ENCODE measurements at places on chromosomes 1 and 21.

DNA sequence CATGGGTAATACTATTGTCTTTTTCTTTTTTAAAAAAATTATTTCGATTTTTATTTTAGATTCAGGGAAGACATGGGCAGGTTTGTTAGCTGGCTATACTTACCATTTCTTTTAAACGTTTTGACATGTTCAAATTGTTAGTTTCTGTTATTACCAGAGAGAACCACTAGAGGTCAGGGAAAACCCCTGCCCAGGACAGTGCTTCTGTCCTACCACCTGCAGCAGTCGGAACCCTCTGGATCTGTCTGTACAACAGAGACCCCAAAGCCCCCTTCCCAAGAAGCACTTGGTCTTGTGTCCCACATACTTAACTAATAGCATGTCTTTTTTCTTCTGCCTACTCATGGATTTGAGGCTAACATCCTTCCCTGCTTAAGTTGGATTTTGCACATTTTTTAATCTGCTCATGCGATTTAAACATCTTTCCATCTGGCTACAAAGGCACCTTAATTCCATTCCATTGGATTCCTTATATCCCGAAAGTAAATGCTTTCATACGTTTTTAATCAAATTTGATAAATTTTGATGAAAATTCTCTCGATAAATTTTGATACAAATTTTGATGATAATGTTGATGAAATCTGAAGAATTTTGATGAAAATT, 10.0 kb upstream of the C1orf115 start:
- DNase-seq: peak; percentile 67

GRCh38 chr21:21730512-21730911, 732.3 kb downstream of the NCAM2 start:
- DNase-seq: no peak

DNA sequence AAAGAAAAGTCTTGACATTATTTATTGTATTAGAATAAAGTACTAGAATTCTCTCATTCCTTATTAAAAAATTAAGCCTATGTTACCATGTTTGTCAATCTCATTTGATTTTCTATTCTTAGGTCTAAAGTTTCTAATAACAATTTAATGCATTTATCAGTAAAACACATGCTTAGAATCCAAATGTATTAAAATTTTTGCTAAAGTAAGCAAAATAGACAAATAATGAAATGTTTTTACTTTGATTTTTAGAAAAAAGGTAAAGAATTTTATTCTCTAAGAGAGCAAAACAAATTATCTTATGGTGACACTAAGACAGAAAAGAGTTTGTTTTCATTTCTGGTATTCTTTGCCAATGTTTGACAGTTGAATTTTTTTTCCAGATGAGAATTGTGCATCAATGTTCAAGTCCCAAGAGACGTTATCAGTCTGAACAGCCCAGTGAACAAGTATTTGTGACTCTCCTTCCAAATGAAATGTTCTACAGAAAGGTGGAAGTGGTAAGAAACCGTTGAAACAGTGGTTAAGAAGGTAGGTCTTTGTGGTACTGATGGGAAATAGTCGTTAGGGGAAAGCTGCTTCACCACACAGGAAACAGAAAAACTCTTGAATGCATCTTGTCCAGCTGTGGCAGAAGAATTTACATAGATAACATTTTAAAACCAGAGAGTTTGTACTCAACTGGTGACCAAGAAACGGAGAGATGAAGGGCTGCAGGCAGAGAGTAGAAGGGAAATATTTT, 402.5 kb downstream of the PTPRC start:
- no peak for DNase-seq

- DNase-seq: no peak
These were observed 4.6 kb upstream of the FAM167B start for GRCh38 chr1:32242341-32242851.

- no peak for DNase-seq
These were observed 5.3 kb downstream of the OLFML2B start for GRCh38 chr1:162018418-162018817.

- no peak for DNase-seq
These were observed 8.0 kb upstream of the GUCA2A start for GRCh38 chr1:42172381-42173133.

DNA sequence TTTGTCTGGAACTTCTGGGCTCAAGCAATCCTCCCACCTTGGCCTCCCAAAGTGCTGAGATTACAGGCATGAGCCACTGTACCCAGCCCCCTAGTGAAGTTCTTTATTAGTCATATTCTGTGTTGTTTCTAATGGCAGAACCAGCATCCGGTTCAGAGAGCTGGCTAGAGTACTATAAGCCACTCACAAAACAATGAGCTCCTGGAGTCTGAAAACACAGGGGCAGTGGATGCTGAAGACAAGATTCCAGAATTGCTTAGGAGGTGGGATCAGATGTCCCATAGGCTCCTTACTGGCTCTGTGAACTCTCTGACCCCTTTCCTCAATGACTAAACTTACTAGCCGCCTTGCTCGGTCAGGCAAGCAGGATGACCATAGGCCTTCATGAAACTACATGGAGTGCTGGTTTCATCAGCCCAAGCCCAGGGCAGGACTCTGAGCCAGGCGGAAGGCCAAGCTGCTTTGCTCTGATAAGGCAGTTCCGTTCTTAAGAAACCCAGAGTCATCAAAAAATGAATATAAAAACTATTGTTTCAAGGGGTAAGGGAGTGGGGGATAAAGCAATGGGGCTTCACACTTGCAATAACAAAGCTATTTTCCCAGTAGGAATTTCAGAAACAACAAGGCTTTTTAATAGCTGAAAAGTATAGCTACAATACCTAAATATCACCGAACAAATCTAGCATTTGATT, 8.1 kb downstream of the MTHFR start:
- no peak for DNase-seq

DNA sequence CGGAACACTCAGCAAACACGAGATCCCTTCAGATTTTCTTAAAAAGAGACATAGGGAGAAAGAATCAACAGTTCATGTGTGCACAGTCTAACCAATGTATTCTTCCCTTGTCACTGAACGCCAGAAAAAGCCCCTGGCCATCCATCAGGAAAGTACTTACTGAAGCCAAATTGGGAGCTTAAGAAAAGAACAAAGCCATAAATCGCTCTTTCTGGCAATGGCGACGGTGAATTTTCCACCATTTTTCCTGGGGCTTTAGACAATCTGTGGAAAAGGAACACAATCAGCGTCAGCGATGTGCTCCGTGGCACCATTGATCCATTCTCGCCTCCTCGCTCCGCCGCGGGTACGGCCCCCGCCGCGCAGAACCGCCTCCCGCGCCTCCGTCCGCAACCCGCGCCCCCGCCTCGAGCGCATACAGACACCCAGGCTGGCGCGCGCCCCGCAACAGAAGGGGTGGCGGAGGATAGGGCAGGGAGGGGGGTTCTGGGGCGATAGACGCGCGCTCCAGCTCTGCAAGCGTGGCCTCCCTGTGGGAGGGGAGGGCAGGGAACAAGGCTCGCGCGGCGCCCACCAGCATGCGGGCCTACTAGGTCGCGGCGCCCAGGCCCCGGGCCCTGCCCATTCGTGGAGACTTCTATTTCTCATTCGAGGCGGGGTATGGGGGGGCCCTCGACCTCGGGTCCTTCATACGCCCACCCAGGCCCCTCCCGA, 440 bp downstream of the PIGP start:
- DNase-seq: peak; percentile 80

GRCh38 chr1:242827538-242827937, 303.0 kb upstream of the PLD5 start:
- no peak for DNase-seq

GRCh38 chr1:224245188-224245587, 62.1 kb downstream of the DEGS1 start:
- no peak for DNase-seq

- no peak for DNase-seq
These were observed 37.0 kb downstream of the KCNJ15 start for GRCh38 chr21:38293765-38294164.

DNA sequence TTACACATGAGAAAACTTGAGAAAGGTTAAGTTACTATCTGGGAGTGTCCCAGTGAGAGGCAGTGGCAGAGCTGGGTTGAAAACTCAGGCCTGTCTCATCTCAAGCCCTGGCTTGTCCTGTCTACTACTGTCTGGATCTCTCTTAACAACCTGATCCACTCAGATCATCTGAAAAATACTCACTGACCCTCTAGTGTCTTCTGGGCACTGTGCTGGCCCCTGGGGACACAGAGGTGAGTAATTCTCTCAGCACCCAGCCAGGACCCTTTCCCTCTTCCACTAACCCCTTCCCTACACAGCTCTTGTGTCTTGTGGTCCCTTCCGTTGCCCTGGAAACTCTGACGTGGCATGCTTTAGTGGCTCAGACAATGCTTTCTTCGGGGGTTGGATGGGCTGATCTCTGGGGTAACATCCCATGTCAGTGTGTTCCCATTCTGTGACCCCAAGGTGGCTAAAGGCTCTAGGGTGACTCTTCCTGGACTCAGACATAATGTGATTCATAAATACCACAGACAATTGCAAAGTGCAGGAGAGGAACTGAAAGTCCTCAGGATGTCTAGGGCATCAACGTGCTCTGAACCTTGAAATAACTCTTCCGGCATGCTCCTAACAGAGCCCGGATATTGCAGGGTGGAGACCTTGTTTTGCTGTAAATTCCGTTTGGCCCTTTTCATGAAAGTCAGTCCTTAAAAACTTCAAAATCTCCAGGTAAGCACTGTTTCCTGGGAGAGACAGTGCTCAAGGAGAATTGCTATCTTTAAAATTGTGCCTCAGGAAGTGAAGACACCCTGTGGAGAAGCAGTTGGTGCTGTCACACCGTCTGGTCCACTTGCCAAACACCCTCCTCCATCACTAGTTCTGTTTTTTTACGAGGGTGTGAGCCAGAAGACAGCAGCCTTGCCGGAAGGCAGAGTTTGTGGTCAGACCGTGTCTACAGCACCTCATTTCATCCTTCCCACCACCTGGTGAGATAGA, 4.0 kb downstream of the SHISAL2A start:
- no peak for DNase-seq

DNA sequence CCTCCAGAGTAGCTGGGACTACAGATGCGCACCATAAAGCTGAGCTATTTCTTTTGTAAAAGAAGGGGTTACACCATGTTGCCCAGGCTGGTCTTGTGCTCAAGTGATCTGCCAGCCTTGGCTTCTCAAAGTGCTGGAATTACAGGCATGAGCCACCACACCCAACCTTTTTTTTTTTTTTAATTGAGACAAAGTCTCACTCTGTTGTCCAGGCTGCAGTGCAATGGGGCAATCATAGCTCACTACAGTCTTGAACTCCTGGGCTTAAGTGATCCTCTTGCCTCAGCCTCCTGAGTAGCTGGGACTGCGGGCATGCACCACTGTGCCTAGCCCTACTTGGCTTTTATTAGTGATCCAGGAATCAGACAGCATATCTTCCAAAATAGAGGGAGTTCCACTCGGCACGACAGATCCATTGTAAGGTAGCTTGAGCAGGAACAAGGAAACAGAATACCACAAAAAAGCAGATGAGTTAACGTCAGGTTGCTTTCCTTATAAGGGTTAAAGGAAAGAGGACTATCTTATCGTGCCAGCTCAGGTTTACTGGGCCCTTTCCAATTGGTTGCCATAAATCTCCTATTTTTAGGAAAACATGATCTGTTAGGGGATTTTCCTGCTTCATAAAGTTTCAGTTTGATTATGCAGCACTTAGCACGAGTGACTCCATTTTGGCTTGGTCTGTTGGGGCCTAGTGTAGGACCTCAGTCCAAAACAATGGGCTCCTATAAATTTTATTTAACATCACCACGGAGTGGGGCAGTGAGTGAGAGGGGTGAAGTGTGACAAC, 45.2 kb downstream of the NENF start:
- no peak for DNase-seq

GRCh38 chr1:201399352-201400126, 415 bp upstream of the LAD1 start:
- peak; percentile 19 for DNase-seq

- no peak for DNase-seq
These were observed 32.9 kb downstream of the NIBAN1 start for GRCh38 chr1:184941410-184941733.

GRCh38 chr1:162151900-162152829, 82.7 kb downstream of the NOS1AP start:
- peak; percentile 35 for DNase-seq

DNA sequence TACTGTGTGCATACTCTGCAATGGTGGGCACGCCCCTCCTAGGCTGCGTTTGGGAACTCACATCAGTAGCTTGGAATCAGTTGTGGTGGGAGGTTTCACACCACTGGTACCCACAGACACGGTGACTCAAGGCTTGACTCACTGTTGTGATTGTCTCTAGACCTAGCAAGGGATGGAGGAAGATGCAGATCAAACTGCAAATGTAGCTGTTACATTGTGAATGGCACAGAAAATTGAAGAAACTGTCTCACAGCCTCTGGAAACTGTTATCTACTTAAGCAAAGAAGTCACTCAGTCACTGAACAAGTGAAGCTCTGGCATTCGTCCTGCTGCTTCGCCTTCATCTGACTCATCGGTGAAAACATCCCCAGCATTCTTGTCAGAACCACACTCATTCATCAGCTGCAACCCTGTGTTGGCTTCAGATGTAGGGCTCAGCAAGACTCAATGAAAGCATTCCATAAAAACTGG, 59.5 kb downstream of the POFUT2 start:
- DNase-seq: no peak

DNA sequence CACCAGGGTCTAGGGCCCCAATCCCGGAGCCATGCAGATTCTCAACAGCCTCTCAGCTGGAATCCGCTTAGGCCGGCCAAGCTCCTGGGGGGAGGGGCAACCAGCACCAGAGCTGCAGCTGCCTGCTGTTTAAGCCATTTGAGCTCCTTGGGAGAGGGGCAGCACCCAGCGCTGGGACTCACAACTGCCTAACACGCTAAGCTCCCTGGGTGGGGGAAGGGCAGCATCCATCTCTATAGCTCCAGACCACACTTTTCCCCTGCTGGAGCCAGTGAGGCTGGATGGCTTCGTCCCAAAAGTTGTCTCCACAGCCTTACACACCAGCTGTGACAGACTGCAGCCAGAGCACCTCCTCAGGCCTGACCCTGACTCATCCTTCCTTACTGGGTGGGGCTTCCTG, 6.9 kb upstream of the PTGFR start:
- no peak for DNase-seq

- peak; percentile 11 for DNase-seq
These were observed 577 bp upstream of the CEP350 start for GRCh38 chr1:179953974-179954492.

- peak; percentile 21 for DNase-seq
These were observed 38.4 kb downstream of the FYB2 start for GRCh38 chr1:56780826-56781225.
